ENCODE measurements at places on chromosomes 7 and 10.

DNA sequence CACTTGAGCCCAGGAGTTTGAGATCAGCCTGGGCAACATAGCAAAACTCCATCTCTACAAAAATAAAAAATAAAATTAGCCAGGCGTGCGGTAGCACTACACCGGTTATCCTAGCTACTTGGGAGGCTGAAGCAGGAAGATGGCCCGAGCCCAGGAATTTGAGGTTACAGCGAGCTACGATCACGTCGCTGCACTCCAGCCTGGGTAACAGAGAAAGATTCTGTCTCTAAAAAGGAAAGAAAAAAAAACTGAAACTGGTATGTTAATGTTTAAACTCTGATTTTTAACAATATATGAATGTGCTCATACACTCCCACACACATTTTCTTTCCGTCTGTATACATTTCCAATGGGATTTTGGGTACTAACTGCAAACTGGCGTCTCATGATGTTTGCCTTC is 140.6 kb upstream of the KMT2E start:
- no peak for DNase-seq

DNA sequence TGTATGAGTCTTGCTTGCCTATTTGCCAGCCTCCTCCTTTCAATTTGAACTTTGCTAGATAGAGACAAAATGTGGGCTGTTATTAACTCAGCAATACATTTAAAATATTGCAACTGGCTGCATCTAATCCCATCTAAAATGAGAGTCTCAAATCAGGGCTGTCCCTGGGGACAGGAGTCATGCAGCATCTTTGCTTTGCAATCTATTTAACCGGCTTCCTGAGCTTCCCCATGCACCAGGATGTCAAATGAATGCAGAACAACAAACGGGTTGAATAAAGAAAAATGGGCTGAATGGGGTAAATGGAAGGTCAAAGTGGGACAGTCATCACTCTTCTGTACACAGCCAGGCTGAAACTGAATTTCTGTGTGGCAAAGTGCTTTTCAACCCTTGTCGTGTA is 89.2 kb downstream of the AOAH start:
- no peak for DNase-seq

GRCh38 chr7:157937406-157937805 is 600.6 kb downstream of the DNAJB6 start:
- DNase-seq: no peak

GRCh38 chr10:123354521-123354920 is 200.3 kb downstream of the BUB3 start:
- no peak for DNase-seq

DNA sequence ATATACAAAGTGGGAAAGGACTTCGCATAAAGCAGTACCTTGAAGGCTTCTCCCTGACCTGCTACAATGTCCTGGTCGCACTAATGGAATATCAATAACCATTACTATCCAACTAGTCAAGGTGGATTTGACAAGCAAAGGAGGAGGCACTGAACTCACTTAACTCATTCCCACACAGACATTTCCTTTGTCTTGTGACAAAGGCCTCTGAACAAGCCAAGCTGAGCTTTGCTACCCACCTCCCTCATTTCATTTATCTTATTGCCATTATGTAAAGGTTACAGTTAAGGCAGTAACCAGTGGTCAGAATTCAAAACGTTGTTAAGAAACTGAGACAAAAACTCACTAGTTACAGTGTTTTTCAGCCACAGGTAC is 7.3 kb downstream of the ELMO1 start:
- no peak for DNase-seq

DNA sequence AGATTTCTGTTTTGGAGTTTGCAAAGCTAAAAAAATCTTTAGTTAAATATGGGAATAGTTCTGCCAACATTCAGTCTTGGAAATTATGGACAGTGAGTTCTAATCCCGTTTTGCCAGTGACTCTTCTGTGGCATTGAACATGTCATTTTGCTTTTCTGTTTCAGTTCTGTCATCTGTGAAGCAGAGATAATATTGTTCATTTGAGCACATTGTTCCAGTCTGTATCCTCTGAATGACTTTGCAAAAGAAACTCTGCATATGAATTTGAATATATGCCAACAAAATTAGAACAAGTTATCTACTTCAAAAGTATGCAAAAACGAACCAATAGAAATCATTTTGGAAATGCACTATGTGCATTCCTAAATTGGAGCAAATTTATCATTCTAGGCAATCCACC is 746.0 kb upstream of the POT1 start:
- DNase-seq: no peak

GRCh38 chr7:106573125-106573663 is 87.8 kb downstream of the CCDC71L start:
- no peak for DNase-seq

GRCh38 chr7:27145914-27146412 is 1.6 kb downstream of the HOXA6 start:
- DNase-seq: no peak

- no peak for DNase-seq
These were observed 152.6 kb upstream of the PRR15 start for GRCh38 chr7:29410996-29411395.

DNA sequence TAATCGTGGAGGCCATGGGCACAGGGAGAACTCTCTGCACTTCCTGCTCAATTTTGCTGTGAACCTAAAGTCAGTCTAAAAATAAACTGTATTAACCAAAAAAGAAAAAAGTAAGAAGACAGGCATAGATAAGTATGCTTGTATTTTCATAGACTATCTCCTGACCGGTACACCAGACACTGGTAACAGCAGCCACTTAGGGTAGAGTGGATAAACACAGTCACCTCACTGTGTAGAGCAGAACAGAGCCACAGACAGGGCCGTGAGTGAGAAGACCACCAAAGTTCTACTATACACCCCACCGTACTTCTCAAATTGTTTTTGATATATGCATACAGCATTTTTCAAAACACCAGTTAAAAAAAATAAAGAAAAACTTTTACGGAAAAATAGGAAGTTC is 25.0 kb downstream of the NUDCD3 start:
- DNase-seq: no peak

DNA sequence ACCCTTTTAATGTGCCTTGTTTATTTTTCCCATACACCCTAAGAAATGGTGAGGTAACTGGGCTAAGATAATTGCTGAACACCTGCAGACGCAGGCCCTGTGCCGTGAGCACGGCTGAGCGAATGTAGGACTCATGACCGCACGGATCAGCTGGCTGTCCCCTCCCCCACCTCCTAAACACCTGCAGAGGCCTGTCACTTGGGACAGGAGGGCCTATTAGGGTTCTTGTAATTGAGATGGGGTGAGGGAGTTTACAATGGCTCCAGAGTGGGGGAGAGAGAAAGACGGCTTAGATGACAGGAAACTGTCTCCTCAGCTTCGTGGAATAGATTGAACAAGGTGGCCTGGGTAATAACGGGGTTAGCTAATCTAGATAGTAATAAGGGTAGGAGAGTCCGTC is 291.7 kb upstream of the HABP2 start:
- DNase-seq: no peak

- no peak for DNase-seq
These were observed 25.5 kb upstream of the C10orf67 start for GRCh38 chr10:23370106-23370505.

- no peak for DNase-seq
These were observed 42.2 kb upstream of the BMPER start for GRCh38 chr7:33862946-33863814.

- no peak for DNase-seq
These were observed 38.7 kb downstream of the PPIF start for GRCh38 chr10:79385804-79386531.

GRCh38 chr10:107423903-107424302 is 259.4 kb upstream of the SORCS1 start:
- DNase-seq: no peak

GRCh38 chr7:111067251-111067650 is 23.7 kb upstream of the LRRN3 start:
- DNase-seq: no peak

Measured in CD4-positive, alpha-beta T cell treated with Interleukin-6 at 100 ng/mL for 8 hours (primary cell).